Hepatocyte (in vitro differentiated cells): ENCODE measurements at places on chromosomes 3 and 15. TPM values are rescaled to one million over a fixed set of nuclear protein-coding genes. Genes with fewer than 3 reads are reported as not detected.

ATP2B2 gene
- total RNA-seq = 1.8 and 1.9 TPM in 2 replicates

USP8 gene
- 59.9 and 79.9 TPM in 2 replicates for total RNA-seq

RLBP1 gene
- total RNA-seq = not detected in 2 replicates

SPINK8 gene
- not detected in 2 replicates for total RNA-seq

CCR8 gene
- total RNA-seq = not detected in 2 replicates

ADGRG7 gene
- total RNA-seq = 33.3 and 34.1 TPM in 2 replicates

ROPN1 gene
- total RNA-seq = not detected in 2 replicates

C3orf70 gene
- 5.1 and 6.0 TPM in 2 replicates for total RNA-seq

CFAP92 gene
- total RNA-seq = 0.17 and 1.3 TPM in 2 replicates

VPS8 gene
- 61.9 and 62.4 TPM in 2 replicates for total RNA-seq

PIF1 gene
- total RNA-seq = 0.76 and 1.5 TPM in 2 replicates

PCLAF gene
- total RNA-seq = 19.2 and 21.2 TPM in 2 replicates

TMEM44 gene
- total RNA-seq = 6.5 and 6.6 TPM in 2 replicates

DNA sequence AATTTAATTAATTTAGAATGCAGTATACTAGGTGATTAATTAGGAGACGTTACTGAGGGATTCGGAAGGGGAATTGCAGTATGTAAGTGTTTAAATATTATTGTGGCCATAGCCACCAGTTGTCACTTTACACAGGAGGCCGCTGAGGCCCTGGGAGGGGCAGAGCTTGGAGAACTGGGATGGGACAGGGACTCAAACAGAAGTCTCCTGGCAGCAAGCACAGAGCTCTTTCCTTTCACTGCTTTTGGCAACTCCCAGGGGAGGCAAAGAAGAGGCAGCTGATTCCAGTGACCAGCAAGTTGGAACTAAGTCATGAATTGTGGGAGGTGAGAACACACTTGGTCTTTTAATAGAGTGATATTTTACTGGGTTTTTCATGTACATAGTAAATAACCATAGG lies 248.6 kb downstream of the RPLP1 start:
- H3K27me3 ChIP-seq = peaks cover 4% of the 10 kb centered on the region
- no peak overlapping the region for H3K4me3 ChIP-seq
- DNase-seq = no peak
- no peaks in the 10 kb centered on the region for H3K36me3 ChIP-seq
- no peak overlapping the region for H3K27ac ChIP-seq
- H3K4me1 ChIP-seq = peaks cover 8% of the 10 kb centered on the region

GRCh38 chr3:70358978-70359580 lies 46.6 kb upstream of the MDFIC2 start:
- peak; percentile 35 for DNase-seq
- no peak overlapping the region for H3K27ac ChIP-seq
- no peaks in the 10 kb centered on the region for H3K36me3 ChIP-seq
- no peaks in the 10 kb centered on the region for H3K4me1 ChIP-seq

- no peaks in the 10 kb centered on the region for H3K27me3 ChIP-seq
- no peak overlapping the region for H3K27ac ChIP-seq
- no peak overlapping the region for H3K4me3 ChIP-seq
- no peak for DNase-seq
- H3K4me1 ChIP-seq = no peaks in the 10 kb centered on the region
Observed at GRCh38 chr3:136852180-136852579, 9.8 kb upstream of the NCK1 start.

GRCh38 chr3:48881652-48882114 lies 17.0 kb downstream of the SLC25A20 start:
- H3K36me3 ChIP-seq = no peaks in the 10 kb centered on the region
- no peak for DNase-seq
- no peak overlapping the region for H3K27ac ChIP-seq
- H3K27me3 ChIP-seq = no peaks in the 10 kb centered on the region
- H3K4me3 ChIP-seq = no peak overlapping the region

GRCh38 chr15:67241132-67241855 lies 13.2 kb downstream of the AAGAB start:
- H3K4me1 ChIP-seq = no peaks in the 10 kb centered on the region
- no peaks in the 10 kb centered on the region for H3K36me3 ChIP-seq
- no peaks in the 10 kb centered on the region for H3K27me3 ChIP-seq
- no peak overlapping the region for H3K4me3 ChIP-seq

DNA sequence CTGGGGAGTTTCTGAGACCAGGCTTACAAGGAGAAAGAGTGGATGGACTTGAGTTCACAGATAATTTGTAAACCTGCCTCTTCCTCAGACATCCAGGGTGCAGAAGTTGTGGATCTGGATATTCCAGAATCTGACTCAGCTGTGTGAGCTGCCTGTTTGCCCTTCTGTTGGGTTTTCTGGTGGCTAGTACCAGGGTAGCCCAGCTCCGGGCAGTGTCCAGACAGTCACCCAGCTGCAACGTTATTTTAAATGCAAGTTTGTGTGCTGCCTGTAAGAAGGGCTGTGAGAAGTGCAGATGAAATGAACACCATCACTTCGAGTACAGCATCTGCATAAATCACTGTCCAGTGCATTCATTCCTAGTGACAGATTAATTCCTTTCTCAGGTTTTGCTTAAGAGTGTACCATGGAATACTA lies 1053.0 kb downstream of the TUSC7 start:
- no peak for DNase-seq
- no peak overlapping the region for H3K4me3 ChIP-seq
- no peaks in the 10 kb centered on the region for H3K27me3 ChIP-seq
- no peaks in the 10 kb centered on the region for H3K36me3 ChIP-seq

DNA sequence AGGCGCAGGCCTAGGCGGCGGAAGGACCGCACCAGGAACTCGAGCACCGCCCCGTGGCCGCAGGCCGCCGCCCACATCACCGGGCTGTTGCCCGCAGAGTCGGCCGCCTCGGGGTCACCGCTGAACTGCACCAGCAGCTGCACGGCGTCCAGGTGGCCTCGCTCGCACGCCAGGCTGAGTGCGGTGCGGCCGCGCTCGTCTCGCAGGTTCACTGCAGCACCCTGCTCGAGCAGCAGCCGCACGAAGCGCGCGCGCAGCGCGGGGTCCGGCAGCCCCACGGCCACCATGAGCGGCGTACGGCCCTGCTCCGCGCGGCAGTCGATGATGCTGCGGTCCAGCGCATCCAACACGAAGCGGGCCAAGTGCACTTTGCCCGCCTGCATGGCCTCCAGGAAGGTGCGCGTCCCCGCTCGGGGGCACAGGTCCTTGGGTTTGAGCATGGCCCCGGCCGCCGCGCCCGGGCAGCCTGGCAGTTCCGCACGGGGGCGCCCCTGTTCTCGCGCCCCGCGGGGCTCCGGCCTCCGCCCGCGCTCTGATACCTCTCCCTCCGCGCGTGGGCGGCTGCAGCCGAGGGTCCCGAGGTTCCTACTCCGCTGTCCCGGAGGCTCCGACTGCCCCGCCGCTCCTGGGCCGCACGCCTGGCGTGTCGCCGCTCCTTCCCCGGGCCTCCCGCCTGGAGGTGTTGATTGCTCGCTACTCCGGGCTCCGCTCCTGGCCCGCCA lies 556 bp downstream of the ANKRD63 start:
- DNase-seq = peak; percentile 54
- H3K4me1 ChIP-seq = peaks cover 36% of the 10 kb centered on the region
- H3K4me3 ChIP-seq = no peak overlapping the region
- H3K27ac ChIP-seq = no peak overlapping the region

DNA sequence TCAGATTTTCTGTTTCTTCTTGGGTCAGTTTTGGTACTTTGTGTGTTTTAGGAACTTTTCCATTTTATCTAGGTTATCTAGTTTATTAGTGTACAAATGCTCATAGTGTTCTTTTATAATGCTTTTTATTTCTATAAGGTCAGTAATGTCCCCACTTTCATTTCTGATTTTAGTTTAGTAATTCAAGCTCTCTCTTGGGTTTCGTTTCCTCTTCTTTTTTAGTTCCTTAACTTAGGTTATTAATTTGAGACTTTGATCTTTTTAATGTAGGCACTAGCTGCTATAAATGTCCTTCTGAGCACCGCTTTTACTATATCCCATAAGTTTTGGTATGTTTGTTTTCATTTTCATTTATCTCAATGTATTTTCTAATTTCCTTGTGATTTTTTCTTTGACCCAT lies 27.0 kb upstream of the CD200R1L start:
- H3K27ac ChIP-seq = no peak overlapping the region
- no peak overlapping the region for H3K4me3 ChIP-seq
- H3K36me3 ChIP-seq = no peaks in the 10 kb centered on the region
- DNase-seq = no peak
- H3K27me3 ChIP-seq = no peaks in the 10 kb centered on the region

GRCh38 chr3:189142527-189142926 lies 29.2 kb upstream of the TPRG1 start:
- no peak overlapping the region for H3K27ac ChIP-seq
- no peaks in the 10 kb centered on the region for H3K4me1 ChIP-seq
- no peak for DNase-seq
- no peaks in the 10 kb centered on the region for H3K27me3 ChIP-seq
- H3K36me3 ChIP-seq = no peaks in the 10 kb centered on the region
- H3K4me3 ChIP-seq = no peak overlapping the region

GRCh38 chr3:176590722-176591121 lies 606.6 kb downstream of the TBL1XR1 start:
- no peaks in the 10 kb centered on the region for H3K27me3 ChIP-seq
- no peak overlapping the region for H3K4me3 ChIP-seq
- no peak overlapping the region for H3K27ac ChIP-seq
- DNase-seq = no peak
- no peaks in the 10 kb centered on the region for H3K4me1 ChIP-seq

- H3K27me3 ChIP-seq = no peaks in the 10 kb centered on the region
- no peak overlapping the region for H3K27ac ChIP-seq
- no peaks in the 10 kb centered on the region for H3K36me3 ChIP-seq
- H3K4me1 ChIP-seq = peaks cover 14% of the 10 kb centered on the region
- no peak for DNase-seq
- H3K4me3 ChIP-seq = no peak overlapping the region
Observed at GRCh38 chr3:30193625-30194044, 412.8 kb upstream of the TGFBR2 start.

- no peaks in the 10 kb centered on the region for H3K27me3 ChIP-seq
- peak overlapping the region; percentile 62 for H3K27ac ChIP-seq
- peaks cover 57% of the 10 kb centered on the region for H3K4me1 ChIP-seq
- no peak overlapping the region for H3K4me3 ChIP-seq
- peak; percentile 90 for DNase-seq
- H3K36me3 ChIP-seq = no peaks in the 10 kb centered on the region
Observed at GRCh38 chr3:178084938-178085816, 451.1 kb upstream of the KCNMB2 start.

DNA sequence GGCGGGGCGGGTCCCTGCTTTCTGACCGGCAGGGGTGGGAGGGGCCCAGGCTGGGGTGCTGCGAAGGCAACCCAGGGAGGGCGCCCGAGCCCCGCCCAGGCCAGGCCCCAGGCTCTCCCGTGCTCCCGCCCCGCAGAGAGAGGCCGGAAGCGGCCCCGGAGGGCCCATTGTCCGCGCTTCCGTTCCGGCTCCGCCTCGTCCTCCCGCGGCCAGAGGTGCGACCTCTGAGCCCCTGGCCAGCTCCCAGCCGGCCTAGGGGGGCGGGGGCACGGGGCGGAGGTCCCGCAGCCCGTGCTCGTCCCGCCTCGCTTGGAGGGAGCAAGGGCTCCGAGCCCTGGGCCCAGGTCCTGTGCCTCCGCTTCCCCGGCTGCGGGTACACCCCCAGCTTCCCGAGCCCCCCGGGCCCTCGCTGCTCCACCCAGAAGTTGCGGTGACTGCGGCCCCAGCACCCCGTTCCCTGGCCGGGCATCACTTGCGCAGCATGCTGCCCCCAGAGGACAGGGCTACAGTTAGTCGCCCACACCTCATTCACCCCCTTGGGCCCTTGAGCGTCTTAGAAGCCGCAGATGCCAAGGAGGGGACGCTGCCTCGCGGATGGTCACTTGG lies 20.4 kb upstream of the PLXND1 start:
- H3K4me3 ChIP-seq = peak overlapping the region; percentile 18
- peaks cover 23% of the 10 kb centered on the region for H3K4me1 ChIP-seq
- peak; percentile 93 for DNase-seq
- no peaks in the 10 kb centered on the region for H3K27me3 ChIP-seq
- H3K27ac ChIP-seq = peak overlapping the region; percentile 97

- H3K36me3 ChIP-seq = no peaks in the 10 kb centered on the region
- no peaks in the 10 kb centered on the region for H3K27me3 ChIP-seq
- peak overlapping the region; percentile 22 for H3K27ac ChIP-seq
- H3K4me3 ChIP-seq = no peak overlapping the region
- peaks cover 8% of the 10 kb centered on the region for H3K4me1 ChIP-seq
- no peak for DNase-seq
Observed at GRCh38 chr15:89910891-89911626, 1.7 kb downstream of the ARPIN start.

- no peak overlapping the region for H3K4me3 ChIP-seq
- H3K27me3 ChIP-seq = no peaks in the 10 kb centered on the region
- H3K36me3 ChIP-seq = no peaks in the 10 kb centered on the region
- H3K27ac ChIP-seq = no peak overlapping the region
- no peaks in the 10 kb centered on the region for H3K4me1 ChIP-seq
Observed at GRCh38 chr15:87481126-87481525, 775.4 kb downstream of the NTRK3 start.

DNA sequence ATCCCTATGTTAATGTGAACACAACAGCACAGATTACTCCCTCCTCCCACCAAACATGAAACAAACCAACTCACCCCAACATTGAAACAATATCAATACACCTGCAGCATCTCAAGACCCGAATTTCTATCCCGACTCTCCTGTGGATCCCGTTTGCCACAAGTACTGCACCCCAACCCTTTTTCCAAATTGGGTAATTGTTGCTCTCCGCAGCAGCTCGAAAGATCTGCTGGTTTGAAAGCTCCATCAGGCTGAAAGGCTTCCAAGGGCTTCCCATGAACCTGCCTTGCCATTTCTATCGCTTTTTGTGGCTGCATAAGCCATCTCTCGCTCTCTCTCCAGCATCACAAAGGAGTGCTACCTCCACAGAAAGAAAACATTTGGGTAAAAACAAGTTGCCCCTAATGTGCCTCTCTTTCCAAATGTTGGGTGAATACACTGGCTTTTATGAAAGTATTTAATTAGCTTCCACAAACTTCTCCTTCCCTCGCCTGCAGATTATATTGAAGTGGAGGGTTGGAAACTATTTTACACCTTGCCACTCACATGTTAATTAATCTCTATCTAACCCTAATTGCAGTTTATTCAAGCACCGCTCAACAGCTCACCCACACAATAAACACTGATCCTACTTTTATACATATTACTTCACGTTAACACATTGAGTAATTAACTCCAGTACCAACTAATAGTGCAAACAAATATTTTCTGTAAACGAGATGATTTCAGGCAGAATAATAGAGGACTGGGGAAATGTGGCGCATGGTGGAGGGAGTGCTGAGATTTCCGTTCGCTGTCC lies 2.5 kb upstream of the FEZF2 start:
- H3K27me3 ChIP-seq = peaks cover 98% of the 10 kb centered on the region
- H3K36me3 ChIP-seq = no peaks in the 10 kb centered on the region
- no peak overlapping the region for H3K27ac ChIP-seq
- no peak for DNase-seq
- no peaks in the 10 kb centered on the region for H3K4me1 ChIP-seq

DNA sequence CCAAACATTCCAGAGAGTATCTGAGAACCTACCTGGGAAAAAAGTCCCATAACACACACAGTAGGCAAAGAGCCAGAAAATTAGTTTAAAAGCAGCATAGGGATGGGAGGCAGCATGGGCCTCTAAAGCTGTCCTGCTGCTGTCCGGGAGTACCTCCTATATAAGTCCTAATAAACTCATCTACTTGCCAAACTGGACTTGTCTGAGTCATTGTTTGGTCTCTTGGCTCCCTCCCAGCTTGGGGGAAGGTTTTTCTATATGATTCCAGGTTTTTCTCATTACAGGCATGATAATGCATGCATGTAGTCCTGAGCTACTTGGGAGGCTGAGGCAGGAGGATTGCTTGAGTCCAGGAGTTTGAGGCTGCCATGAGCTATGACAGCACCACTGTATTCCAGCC lies 17.5 kb upstream of the HACD2 start:
- peak overlapping the region; percentile 33 for H3K27ac ChIP-seq
- H3K4me1 ChIP-seq = peaks cover 39% of the 10 kb centered on the region
- H3K4me3 ChIP-seq = no peak overlapping the region

GRCh38 chr15:74884428-74885223 lies 5.2 kb upstream of the MPI start:
- no peaks in the 10 kb centered on the region for H3K36me3 ChIP-seq
- H3K4me3 ChIP-seq = no peak overlapping the region
- DNase-seq = no peak
- peaks cover 8% of the 10 kb centered on the region for H3K4me1 ChIP-seq
- H3K27ac ChIP-seq = no peak overlapping the region
